ENCODE measurements at places on chromosomes 6 and 20.

DNA sequence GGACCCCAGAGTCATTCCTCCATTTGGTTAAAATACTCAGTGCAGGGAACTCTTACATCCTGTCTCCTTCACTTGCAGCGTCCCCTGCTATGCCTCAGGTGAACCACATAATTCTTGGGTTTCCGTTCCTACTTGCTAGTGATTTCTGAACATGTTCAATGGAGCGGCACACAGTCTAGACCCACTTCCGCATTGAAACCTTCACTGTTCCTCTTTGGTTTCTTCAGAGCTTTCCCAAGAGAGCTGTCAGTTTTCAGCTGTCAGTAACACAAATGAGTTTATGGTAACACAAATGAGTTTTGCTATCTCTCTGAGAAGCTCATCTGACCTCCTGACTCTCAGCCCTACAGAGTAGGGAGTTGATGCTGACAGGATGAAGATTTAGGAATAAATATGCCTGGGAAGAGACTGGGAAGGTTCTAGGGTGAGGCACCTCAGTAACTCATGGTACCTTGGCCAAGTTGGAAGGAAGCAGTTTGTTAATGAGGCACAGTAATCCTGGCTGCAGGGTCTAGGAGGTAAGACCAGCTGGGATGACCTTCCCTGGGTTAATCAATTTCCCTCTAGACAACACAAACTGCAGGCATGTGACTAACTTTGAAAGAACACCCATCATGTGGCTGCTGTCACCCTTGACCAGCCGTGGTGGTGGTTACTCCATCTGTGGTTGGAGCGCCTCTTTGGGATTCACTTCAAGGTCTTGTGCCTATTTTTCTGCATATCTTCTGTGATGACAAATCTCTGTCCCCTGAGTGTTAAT is 5.4 kb downstream of the SYS1 start:
- DNase-seq = peak; percentile 88

GRCh38 chr6:37406726-37407341 is 26.2 kb upstream of the CMTR1 start:
- DNase-seq = no peak

DNA sequence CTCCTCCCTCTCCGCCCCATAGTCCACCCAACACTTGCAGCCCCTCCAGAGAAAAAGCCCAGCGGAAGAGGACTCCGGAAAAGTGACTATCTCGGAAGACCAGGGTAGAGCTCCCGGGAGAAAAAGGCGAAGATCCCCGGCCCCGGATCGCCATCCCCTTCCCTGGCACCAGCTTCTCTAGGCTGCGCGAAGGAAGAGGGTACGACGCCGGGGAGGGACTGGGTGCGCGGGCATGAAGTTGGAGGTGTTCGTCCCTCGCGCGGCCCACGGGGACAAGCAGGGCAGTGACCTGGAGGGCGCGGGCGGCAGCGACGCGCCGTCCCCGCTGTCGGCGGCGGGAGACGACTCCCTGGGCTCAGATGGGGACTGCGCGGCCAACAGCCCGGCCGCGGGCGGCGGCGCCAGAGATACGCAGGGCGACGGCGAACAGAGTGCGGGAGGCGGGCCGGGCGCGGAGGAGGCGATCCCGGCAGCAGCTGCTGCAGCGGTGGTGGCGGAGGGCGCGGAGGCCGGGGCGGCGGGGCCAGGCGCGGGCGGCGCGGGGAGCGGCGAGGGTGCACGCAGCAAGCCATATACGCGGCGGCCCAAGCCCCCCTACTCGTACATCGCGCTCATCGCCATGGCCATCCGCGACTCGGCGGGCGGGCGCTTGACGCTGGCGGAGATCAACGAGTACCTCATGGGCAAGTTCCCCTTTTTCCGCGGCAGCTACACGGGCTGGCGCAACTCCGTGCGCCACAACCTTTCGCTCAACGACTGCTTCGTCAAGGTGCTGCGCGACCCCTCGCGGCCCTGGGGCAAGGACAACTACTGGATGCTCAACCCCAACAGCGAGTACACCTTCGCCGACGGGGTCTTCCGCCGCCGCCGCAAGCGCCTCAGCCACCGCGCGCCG is 822 bp downstream of the FOXQ1 start:
- peak; percentile 50 for DNase-seq

GRCh38 chr20:45402946-45403345 is 5.1 kb upstream of the DBNDD2 start:
- no peak for DNase-seq

- no peak for DNase-seq
Measured at GRCh38 chr6:37139230-37139962, 30.6 kb upstream of the PIM1 start.

DNA sequence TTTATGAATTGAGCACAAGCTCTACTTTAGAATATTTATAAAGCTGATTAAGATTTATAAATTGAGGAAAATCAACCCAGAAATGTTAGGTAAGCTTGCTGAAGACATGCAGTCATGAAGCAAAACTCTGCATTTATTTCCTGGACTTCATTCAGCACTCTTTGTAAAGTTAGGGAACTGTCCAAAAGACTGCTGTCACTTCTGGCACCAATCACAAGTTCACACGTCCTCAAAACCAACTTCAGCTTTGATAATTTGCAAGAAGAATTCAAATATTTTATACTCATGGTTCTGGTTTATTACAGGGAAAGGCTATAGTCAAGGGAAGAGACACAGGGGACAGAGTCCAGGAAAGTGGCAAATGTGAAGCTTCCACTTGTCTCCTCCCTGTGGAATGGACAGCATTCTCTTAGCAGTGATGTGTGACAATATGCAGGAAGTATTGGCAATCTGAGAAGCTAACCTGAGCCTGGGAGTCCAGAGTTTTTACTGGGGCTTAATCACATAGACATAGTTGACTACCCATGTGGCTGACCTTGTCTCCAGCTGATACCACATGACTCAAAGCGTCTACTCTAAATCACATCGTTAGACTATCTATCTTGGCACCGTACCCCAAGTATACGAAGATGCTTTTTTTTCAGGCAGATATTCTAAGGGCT is 85.4 kb downstream of the PPP1R14C start:
- DNase-seq = no peak

DNA sequence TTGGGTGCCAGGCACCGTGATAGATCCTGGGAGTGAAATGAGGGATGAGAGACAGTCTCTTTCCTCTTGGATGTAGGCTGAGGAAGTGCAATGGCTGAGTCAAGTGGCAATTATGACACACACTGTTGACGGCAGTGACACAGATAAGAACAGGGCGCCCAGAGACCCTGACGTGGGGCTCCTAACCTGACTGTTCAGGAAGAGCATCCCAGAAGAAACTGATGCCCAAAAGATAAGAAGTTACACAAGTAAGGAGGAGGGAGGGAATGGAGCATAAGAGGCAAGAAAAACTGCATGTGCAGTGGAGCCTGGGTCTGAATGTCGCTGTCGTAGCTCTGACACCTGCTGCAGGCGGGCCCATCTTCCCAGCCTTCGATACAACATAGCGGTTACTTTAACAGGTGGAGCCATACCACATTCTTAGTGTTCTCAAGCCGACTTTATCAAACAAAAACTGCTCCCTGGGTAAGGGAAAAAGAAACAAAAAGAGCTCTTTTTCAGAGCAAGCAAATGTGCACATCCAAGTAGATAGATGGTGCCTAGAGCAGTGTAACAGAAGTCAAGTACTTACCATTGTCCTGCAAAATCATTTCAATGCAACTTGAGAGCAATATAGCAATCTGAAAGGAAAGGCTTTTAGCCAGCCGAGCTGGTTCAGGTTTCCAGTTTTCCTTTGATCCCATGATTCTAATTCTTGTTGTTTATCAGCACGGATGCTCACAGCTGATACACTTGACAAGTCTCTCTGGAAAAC is 463.9 kb upstream of the JARID2 start:
- DNase-seq = no peak

- DNase-seq = no peak
Measured at GRCh38 chr6:10419749-10420545, 5.1 kb upstream of the TFAP2A start.

GRCh38 chr6:167291623-167292300 is 647 bp downstream of the UNC93A start:
- DNase-seq = no peak

DNA sequence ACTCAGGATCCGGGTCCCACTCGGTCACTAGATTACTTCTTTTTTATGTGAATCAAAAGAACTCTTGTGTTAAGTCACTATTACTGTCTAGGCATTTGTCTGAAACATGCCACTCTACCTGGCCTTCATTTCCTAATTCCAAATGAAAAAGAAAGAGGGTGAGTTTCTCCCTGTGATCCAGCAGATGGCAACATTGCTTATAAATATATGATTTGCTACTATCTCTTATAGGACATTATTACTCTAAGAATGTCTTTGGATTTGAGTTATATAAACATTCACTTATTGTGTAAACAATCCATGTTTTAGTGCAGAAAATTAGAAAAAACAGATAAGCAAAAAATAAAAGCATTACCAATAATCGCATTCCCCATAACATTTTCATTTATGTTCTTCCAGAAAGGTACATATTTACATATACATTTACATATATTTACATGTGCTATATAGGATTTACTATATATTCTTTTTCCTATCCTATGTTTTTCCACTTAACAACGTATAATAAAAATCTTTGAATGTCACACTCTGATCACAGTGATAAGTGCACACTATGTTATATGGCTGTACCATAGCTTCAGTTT is 66.9 kb downstream of the FAXC start:
- DNase-seq = peak; percentile 11

GRCh38 chr6:162450358-162450757 is 277.2 kb downstream of the PRKN start:
- DNase-seq = no peak

DNA sequence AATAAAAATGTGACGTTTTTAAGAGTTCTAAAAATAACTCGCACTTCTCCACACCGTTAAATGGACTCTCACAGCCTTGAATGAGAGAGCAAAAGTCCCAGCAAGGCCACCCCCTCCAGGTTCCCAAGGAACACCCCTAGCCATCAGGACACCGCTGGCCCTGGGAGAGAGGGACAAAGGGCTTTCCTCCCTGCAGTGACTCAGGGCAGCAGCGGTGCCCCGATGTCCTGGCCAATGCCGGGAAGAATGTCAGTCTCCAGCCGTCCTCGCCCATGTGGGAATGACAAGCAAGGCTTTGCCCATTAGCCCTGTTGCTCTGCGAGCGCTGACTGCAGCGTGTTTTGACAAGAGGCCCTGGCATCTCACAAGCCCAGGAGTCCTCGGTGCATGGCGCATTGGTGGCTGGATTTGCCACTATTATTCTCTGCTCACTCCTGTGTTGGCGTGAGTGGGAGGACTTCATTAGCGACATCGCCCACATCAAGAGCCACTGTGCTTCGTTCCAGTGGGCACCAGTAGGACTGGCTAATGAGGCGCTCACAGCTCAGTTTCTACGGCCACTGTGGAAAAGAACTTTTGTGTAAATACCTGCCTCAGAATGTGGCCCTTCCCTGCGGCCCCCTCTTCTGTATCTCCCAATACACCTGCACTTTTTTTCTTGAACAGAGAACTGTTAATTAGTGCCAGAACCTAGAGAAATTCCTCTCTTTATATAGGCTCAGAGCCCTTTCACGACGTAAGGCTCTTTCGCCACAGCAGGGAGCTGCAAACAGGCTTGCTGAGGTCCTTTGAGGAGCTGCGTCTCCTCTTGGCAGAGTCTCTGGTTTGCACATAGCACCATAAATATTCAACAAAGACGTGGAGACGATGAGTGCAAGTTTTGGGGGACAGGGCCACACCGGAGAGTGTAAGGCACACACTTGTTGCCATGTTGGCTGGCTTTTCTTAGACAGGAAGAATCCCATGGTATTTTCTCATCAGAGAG is 336.6 kb downstream of the TAF4 start:
- DNase-seq = no peak

DNA sequence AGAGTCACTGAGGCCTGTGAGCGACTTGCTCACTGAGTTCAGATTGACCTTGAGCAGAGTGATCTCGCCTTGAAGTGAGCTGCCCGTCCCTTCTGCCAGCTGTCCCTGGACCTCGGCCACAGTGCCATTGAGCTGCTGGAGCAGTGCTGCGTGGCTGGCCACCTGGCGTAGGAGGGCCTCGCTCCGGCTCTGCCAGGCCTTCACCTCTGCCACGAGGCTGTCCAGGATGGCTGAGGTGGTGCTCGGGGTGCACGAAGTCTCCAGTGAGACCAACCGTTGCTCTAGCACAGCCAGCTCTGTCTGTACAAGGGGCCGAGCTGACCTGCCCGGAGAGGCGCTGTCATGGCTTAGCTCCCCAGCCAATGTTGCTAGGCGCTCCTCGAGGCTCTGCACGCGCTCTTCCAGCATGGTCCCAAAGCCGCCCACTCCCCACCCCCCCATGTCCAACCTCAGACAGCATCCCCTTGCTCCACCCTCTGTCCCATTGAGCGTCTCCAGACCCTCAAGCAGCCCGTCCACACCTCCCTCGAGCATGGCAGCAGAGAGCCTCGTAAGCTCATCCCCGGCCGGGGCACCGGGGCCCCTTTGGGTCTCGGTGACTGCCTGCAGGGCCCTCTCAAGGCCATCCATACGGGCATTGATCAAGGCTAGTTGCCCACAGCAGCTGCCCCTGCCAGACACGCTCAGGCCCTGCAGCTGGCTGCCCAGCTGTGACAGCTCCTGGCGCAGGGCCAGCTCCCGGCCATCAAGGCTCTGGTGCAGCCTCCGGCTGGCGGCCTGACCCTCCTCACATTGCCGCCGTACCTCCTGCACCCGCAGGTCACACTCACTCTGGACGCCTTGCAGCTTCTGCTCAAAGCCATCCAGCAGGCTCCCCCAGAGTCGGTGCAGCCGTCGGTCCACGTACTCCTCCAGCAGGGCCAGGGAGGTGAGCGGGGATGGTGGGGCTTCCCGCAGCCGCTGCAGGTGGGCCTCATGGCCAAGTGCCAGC is 4.6 kb downstream of the EMILIN3 start:
- no peak for DNase-seq

DNA sequence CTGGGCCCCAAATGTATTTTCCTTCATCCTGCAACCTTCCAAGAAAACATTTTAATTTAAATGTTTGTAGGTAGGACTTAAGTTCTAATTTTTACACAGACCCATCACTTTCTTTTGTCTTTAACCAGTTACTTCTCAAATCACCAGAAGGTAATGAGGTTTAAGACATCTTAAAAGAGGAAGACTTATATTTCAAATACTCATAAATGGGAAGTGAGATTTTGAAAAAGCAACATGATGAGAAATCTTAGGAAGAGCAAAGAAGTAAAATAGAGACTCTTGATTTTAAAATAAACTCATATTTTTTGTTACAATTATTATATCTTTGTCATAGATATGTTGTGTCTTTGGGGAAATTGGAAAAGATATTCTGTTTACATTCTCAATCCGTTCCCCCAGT is 82.3 kb downstream of the SYNE1 start:
- no peak for DNase-seq

All from GM13977 (cell line).